ENCODE measurements at places on chromosomes 12 and 14. TPM values are rescaled to one million over a fixed set of nuclear protein-coding genes. Genes with fewer than 3 reads are reported as not detected.

Gene CD163L1
- under 0.01 TPM for total RNA-seq

Gene IL26
- total RNA-seq: not detected

Gene TBX3
- 160 TPM for total RNA-seq

Gene HECTD4
- total RNA-seq: 18.9 TPM

Gene SLC4A8
- 7.2 TPM for total RNA-seq

Gene OASL
- 0.50 TPM for total RNA-seq

Gene BTBD7
- 28.0 TPM for total RNA-seq

Gene MGST1
- 88.5 TPM for total RNA-seq

Gene TSPAN19
- 0.25 TPM for total RNA-seq

Gene KRT7
- total RNA-seq: 0.66 TPM

Gene EPYC
- not detected for total RNA-seq

Gene OTUB2
- total RNA-seq: 2.4 TPM

Gene CELA1
- total RNA-seq: not detected

Gene HCAR2
- not detected for total RNA-seq

Gene PTPRO
- 0.55 TPM for total RNA-seq

Gene JPH4
- total RNA-seq: not detected

Gene C12orf56
- total RNA-seq: 3.3 TPM

Gene KRT82
- not detected for total RNA-seq

Gene HOXC10
- total RNA-seq: not detected

Gene NPFF
- total RNA-seq: not detected

Gene RASAL1
- total RNA-seq: not detected

Gene AQP5
- total RNA-seq: not detected

Gene TRMT61A
- total RNA-seq: 10.7 TPM

Gene B4GALNT1
- total RNA-seq: 4.0 TPM

Gene TPH2
- total RNA-seq: under 0.01 TPM

Gene TOMM20L
- not detected for total RNA-seq

Gene CNTN1
- total RNA-seq: 16.2 TPM

Gene DBX2
- not detected for total RNA-seq

Gene MMAB
- total RNA-seq: 43.9 TPM

Gene RAD51AP1
- total RNA-seq: 41.9 TPM

Gene HCAR1
- 1.5 TPM for total RNA-seq

Gene DCD
- not detected for total RNA-seq

Gene SLC10A1
- not detected for total RNA-seq

Gene WIF1
- 3.3 TPM for total RNA-seq
